Retinal pigment epithelial cell (primary cell): ENCODE measurements at places on chromosomes 1 and 21.

GRCh38 chr1:1889847-1890505, 911 bp downstream of the GNB1 start:
- no peak for DNase-seq

- no peak for DNase-seq
These were observed 83.7 kb downstream of the ROR1 start for GRCh38 chr1:63857478-63857877.

DNA sequence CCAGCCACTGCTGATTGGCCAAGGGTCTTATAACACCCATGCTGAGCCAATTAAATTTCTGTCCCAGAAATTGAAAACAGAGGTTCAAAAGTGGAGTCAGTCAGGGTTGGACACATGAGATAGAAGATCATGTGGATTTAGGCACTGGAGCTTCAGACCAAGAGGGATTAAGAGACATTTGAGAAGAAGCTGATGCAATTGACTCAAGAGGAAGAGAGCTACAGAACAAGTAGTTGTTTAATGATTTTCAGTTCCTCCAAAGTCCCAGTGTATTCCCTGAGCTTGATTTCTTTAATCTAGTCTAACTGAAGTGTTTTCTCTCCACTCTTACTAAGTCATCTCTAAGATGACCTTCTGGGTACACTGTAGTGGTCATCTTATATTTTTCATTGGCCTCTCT, 227.1 kb downstream of the DUSP10 start:
- DNase-seq: no peak

GRCh38 chr1:12433323-12434053, 184.5 kb downstream of the DHRS3 start:
- DNase-seq: peak; percentile 53

DNA sequence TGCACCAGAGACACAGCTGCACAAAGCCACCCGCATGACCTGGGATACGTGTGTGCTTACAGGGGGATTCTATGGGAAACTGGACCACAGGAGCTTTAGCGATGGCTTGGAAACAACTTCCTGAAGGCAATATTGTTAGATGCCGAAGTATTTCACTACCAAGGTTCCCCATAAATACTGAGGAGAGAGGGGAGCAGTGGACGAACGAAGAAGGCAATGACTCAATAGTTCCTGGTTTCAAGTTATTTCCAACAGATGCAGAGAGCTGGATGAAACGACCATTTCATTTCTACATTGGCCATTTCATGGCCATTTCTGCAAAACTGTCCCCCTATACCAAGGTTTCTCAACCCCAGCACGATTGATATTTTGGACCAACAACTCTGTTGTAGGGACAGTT, 61.3 kb downstream of the CD34 start:
- no peak for DNase-seq

GRCh38 chr1:160217481-160218051, 12.4 kb downstream of the PEA15 start:
- DNase-seq: no peak

DNA sequence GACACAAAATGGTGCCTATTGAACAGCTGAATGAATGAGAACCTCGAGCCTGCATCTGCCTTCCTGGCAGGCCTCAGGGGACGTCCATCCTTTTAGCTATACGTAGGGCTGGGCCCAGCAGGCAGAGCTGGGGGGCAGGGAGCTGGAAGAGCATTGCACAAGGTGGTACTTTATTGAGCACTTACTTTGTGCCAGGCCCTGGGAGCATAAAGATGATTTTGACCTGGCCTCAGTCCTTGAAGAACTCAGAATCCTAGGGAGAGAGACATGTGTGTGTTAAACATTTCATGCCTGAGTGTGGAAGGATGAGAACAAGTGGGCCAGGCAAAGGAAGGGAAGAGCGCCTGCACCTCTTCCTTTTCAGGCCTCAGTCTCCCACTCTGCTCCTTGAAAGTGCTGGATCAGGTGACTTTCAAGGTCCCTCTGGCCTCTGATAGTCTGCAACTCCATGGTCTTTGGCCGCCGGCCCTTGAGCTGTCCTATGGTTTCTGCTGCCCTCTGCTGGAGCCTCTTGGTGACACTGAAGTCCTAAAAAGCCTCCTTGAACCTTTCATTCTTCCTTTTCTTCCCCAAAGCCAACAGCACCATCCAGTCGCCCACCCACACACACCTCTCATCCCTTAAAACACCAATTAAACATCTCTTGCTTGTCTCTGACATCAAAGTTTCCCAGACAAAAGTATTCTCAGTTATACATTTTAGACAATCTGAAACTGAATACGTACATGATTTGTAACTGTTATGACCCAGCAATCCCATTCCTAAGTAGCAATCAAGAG, 3.5 kb upstream of the PEAR1 start:
- no peak for DNase-seq

- DNase-seq: peak; percentile 5
These were observed 9.1 kb downstream of the OLIG1 start for GRCh38 chr21:33078907-33079582.

DNA sequence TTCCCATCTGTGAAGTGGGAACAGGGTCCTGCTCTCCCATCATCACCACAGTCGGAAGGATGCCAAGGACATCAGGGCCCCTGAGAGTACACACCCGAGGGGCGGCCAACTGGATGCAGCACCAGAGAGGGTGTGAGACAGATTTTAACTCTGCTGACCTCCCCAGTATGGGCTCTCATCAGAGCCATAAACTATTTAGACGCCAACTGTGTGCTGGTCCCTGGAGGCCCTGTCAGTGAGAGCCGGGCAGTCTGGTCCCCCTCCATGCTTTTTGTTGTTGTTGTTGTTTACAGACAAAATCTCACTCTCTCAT, 1.7 kb downstream of the FGR start:
- no peak for DNase-seq

DNA sequence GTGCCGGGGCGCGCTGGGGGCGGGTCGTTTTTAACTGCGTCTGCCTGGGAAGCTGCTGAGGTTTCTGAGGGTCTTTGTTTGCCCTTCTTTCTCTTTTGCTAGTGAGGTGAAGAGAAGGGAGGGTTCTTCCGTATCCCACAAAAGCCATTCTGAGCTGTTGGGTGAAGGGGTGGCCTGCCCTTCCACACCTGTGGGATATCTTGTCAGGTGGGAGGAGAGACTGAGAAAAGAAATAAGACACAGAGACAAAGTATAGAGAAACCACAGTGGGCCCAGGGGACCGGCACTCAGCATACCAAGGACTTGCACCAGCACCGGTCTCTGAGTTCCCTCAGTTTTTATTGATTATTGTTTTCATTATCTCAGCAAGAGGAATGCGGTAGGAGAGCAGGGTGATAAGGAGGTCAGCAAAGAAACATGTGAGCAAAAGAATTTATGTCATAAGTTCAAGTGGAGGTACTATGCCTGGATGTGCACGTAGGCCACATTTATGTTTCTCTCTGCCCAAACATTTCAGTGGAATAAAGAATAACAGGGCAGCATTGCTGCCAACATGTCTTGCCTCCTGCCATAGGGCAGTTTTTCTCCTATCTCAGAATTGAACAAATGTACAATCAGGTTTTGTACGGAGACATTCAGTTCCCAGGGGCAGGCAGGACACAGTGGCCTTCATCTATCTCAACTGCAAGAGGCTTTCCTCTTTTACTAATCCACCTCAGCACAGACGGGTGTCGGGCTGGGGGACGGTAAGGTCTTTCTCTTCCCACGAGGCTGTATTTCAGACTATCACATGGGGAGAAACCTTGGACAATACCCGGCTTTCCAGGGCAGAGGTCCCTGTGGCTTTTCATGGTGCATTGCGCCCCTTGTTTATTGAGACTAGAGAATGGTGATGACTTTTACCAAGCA, 972 bp downstream of the PGBD2 start:
- DNase-seq: peak; percentile 49

DNA sequence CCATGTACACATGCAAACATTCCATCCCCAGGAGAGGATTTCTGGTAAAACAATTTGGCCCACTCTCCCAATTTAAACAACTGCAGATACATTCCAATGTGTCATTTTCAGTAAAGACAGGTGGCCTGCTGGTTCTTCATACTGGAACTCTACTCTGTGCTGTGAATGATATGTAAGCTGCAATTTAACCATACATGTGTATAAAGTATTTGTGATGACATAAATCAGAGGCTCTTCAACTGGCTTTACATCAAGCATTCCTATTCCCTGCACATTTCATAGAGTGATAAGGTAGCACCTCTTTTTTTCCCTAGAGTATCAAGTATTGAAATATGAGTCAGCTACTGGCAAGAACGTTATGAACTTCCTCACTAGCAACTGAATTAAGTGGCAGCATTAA, 649.5 kb upstream of the ADGRL2 start:
- DNase-seq: no peak
